ENCODE measurements at places on chromosomes 7 and 10. TPM values are rescaled to one million over a fixed set of nuclear protein-coding genes. Genes with fewer than 3 reads are reported as not detected.

The PRSS1 gene
- not detected for total RNA-seq

DNA sequence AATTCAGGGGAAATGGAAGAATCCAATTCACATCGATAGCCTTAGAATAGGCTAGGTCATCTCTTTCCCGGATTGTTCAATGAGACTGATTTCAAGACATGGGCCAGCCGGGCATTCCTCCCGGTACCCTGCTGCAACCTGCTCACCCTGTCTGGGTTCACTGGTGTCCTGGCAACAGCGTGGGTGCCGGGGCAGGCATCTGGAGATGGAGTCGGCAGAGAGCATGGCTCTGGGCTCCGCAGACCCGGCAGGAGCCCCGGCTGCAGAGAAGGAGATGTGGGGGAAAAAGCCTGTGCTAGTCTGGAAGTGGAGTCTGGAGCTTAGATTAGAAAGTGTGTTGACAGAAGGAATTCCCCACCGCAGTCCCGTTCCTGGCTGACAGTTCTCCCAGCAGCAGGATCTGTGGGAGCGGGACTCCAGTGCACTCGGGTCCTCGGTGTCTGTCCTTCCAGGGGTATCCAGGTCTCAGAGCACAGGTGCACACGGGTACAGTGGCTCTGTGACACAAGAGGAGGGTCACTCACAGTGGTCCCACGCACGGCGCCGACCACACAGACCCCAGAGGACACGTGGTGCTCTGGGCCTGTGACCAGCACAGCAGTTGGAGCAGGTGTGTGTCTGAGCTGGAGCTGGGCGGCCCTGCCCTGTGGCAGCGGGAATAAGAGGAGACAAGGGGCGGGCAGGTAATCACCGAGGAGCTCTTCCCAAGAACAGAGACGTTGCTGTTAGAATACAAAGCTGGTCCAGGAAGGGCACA, 65.7 kb upstream of the PITRM1 start:
- DNase-seq, result no peak

DNA sequence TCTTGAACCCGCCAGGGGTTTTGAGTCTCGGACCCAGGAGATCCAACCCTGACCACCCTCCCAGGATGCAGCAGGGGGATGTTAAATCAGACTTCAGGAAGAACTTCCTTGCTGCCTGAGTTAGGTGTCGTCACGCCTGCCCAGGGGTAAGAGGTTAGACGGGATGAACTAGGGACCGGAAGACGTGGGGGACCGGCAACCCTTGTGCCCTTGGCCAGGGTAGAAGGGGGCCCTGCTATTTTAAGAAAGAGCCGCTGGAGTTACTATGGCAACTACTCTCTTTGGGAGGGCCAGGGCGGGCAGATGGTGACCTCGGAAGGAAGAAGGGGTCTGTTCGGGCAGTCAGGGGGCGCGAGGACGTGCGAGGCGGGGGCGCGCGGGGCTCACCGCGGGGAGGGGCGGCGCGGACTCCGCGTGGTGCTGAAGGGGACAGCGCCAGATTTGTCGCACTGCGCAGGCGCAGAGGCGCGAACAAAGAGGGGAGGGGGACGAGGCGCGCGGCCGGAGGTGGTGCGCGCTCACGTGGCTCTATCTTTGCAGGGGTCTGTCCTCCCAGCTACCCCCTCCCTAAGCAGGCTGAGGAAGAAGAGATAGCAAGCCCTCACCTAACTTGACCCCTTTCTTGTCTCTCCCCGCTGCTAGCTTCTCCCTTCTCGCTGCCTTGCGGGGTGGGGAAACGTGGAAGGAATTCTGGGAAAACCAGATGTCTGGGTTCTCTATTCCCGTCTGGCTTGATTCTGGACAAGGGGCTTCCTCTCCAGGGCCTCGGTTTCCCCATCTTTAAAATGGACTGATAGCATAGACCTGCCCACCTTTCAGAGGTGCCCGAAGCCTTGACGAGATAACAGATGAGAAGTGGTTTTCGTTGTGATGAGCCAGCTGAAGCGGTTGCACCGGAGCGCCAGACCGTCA, 940 bp upstream of the PSD start:
- peak; percentile 88 for DNase-seq

- DNase-seq, result no peak
Observed at GRCh38 chr7:130180571-130181262, 24.5 kb downstream of the TMEM209 start.

The TMEM225B gene
- 0.66 TPM for total RNA-seq

DNA sequence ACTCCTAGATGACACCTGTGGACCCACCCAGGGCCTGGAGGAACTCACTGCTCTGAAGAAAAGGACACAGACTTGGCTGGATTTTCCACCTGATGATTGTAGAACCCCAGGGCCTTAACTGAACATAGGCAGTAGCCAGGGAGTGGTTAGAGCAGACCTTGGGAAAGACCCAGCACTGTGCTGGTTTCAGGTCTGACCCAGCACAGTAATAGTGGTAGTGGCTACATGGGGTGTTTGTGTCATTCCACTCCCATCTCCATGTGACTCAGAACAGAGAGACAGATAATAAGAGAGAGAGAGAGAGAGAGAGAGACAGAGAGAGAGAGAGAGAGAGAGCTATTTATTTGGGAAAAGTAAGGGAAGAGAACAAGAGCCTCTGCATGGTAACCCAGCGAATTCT, 239.1 kb upstream of the MEOX2 start:
- no peak for DNase-seq

- no peak for DNase-seq
Observed at GRCh38 chr7:34787586-34787985, 129.6 kb downstream of the NPSR1 start.

DNA sequence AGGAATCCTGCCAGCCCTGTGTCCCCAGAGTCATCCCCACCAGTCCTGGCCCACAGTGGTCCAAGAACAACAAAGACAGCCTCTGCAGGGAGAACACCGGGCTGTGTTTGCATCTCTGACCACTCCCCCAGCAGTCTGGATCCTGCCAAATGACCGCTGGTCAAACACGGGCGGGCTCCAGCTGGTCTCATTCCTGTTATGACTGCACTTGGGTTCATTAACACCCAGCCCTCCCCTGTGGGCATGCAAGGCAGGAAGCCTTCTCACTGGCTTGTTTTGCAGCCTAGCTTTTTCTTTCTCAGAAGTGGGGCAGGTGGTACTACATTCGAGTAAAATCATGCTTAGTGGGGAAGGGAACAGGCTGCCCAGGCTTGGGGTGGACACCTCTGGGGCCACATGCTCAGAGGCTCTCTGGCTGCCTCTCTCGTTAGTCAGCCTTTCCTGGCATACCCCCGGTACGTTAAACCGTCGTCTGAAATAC, 190.0 kb downstream of the PLXNA4 start:
- DNase-seq, result peak; percentile 81

The LRRC18 gene
- not detected for total RNA-seq

DNA sequence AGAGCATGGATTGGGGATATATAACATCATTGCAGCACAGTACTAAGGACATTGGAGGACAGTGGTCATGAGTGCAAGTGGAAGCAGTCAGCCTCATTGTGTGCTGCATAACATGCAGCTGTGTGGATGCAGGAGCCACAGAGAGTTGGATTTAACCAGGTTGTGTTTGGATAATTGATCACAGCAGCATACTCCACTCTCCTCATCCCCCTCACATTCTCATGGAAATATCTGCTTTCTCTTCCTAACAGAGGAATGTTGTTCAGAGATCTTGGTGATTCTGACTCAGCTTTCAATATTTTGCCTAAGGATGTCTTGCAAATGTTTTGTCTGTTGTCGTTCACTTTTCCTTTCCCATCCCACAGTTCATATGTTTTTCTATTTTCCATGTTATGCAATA, 31.8 kb upstream of the LSM8 start:
- no peak for DNase-seq

DNA sequence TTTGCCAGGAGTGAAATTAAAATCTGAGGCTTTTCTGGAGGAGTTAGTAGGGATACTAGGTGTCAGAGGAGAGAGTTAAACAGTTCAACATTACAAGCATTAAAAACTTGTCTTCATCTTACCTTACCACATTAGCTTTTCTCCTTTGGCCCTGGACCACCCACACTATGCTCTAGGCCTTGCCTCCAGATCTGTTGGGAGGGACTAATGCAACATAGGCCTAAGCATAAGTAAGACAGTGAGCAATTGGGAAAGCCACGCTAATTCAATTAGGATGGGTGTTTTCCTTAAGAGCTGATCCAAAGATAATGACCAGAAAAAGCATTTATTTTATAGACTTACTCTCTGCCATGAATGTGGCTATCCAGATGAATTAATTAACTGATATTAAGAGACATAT, 158.9 kb downstream of the ELMO1 start:
- no peak for DNase-seq

- no peak for DNase-seq
Observed at GRCh38 chr10:35922876-35923600, 280.9 kb upstream of the FZD8 start.

- DNase-seq, result no peak
Observed at GRCh38 chr7:42407833-42408232, 170.8 kb upstream of the GLI3 start.

GRCh38 chr7:11668727-11669126, 163.3 kb downstream of the THSD7A start:
- DNase-seq, result no peak

DNA sequence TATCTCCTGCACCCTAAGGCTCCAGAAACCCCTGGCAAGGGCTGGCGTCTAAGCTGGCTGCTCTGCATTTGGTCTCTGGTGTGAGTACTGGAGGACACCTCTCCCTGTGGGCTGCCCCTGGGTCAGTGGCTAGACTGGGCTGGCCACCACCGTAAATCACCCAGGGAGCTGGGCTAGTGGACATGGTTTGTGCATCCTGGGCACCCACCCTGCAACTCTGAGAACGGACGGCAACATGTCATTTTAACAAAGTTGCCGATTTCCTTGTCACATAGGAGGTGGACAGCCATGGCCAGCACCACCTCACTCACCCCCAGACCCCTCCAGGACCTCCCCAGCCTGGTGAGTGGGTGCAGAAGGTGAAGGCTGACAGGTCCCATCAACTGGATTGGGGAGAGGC, 26.8 kb upstream of the PCBD1 start:
- no peak for DNase-seq

- DNase-seq, result no peak
Observed at GRCh38 chr7:116990056-116990455, 36.8 kb downstream of the ST7 start.

GRCh38 chr10:103224133-103224532, 21.6 kb upstream of the RPEL1 start:
- no peak for DNase-seq

DNA sequence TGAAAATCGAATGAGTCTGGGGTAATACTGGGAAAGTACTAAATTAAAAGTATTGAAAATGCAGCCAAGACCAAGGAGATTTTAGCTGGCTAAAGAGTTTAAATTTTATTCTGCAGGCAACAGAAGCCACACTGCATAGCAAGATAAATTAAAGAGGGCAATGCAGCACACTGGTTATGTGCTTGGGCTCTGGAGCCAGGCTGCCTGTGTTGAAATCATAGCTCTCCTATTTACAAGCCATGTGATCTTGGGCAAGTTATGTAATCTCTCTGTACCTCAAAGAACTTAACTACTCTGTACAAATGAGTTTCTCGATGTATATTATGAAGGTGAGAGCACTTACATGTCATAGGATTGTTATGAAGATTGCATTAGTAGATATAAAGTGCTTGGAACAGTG, 9.9 kb downstream of the SLC25A13 start:
- DNase-seq, result no peak

- peak; percentile 40 for DNase-seq
Observed at GRCh38 chr7:22726907-22727713, at the start of gene IL6. IL6 (plus strand) TSS chr7:22727200; CDS start chr7:22727263, 63 bp downstream.

DNA sequence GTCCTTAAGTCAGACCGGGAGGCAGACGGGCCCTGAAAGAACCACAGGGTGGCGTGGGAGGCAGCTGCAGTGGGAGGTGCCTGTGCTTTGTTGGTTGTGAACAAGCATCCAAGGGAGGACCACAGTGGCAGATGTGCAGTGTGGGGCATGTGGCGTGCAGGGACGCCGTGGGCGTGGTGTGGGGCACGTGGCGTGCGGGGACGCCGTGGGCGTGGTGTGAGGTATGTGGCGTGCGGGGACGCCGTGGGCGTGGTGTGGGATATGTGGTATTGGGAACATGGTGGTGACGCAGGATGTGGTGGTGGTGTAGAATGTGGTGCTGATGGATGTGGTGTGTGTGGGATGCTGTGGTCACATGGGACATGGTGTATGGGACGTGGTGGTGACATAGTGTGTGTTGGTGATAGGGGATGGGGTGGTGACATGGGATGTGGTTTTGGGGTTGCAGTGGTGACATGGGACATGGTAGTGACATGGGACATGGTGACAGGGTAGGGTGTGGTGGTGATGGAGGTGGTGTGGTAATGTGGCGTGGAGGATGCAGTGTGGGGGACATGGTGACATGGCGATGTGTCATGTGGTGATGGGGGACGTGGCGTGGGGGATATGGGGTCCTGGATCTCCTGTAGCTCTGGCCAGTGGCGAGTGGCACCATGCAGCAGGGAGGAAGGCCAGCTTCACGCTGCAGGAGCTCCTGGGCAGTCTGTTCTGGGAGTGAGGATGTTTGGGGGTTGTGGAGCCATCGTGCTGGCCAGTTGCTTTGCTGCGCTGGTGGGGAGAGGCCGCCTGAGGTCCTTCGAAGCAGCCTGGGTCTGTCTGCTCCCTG, 78.8 kb downstream of the INPP5A start:
- DNase-seq, result no peak

The ACHE gene
- total RNA-seq, result 30.0 TPM

- no peak for DNase-seq
Observed at GRCh38 chr7:158129037-158130022, 458.3 kb downstream of the PTPRN2 start.

DNA sequence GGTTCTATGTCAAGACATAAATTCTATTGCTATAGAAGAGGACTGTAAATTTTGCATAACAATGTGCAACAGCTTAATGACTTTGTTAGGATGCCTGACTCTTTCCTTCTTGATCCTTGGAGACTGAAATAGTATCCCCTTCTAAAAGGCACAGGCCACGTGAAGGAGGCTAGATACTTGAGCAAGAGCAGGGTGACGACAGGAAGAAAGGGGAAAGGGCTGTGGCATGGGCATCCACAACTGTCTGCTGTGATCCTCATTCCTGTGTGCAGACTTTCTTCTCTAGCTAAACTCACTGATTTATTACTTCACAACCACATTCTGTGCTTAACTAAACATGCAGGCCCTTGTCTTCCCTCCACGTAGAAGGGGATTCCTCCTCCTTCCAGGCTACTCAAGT, 1111.8 kb upstream of the C7orf33 start:
- no peak for DNase-seq

- DNase-seq, result no peak
Observed at GRCh38 chr10:24674892-24675632, 48.6 kb downstream of the ARHGAP21 start.

The PIK3CG gene
- total RNA-seq, result not detected

GRCh38 chr10:126277181-126277580, 111.1 kb downstream of the ADAM12 start:
- DNase-seq, result no peak

Measured in glutamatergic neuron (in vitro differentiated cells).